Chondrocyte (in vitro differentiated cells): ENCODE measurements at places on chromosomes 12 and 14. TPM values are rescaled to one million over a fixed set of nuclear protein-coding genes. Genes with fewer than 3 reads are reported as not detected.

GRCh38 chr12:93336291-93336741, 41.4 kb upstream of the NUDT4 start:
- H3K27me3 ChIP-seq: no peaks in the 10 kb centered on the region
- H3K36me3 ChIP-seq: no peaks in the 10 kb centered on the region
- DNase-seq: no peak
- H3K4me3 ChIP-seq: no peak overlapping the region
- H3K4me1 ChIP-seq: peaks cover 20% of the 10 kb centered on the region

GRCh38 chr14:105147671-105148603, 20.6 kb downstream of the JAG2 start:
- peak; percentile 79 for DNase-seq
- no peaks in the 10 kb centered on the region for H3K4me1 ChIP-seq
- no peak overlapping the region for H3K27ac ChIP-seq
- H3K27me3 ChIP-seq: no peaks in the 10 kb centered on the region

GPR84 gene
- not detected in 3 replicates for total RNA-seq

- no peak for DNase-seq
- peaks cover 7% of the 10 kb centered on the region for H3K4me1 ChIP-seq
- no peak overlapping the region for H3K4me3 ChIP-seq
- H3K36me3 ChIP-seq: peaks cover 4% of the 10 kb centered on the region
- H3K27me3 ChIP-seq: peaks cover 4% of the 10 kb centered on the region
- no peak overlapping the region for H3K27ac ChIP-seq
Observed at GRCh38 chr14:58677996-58678395, 40.2 kb downstream of the DACT1 start.

DNA sequence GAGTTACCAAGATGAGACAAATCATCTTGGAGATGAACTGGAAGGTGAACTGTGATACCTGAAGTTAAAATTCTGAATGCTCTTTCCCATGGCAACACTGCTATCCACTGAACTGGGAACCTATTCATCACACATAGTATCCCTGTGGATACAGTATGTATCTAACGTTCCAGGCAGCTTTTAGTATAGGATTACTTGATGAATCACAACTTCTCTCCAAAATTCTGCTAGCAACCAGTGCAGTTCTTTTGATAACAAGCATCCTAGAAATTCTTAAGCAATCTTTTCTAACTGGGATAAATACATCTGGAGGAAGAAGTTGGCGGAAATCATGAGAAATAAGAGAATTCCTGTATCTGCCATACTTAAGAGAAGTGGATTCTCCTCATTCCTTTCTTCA, 66.4 kb downstream of the PAWR start:
- no peak for DNase-seq
- peak overlapping the region; percentile 58 for H3K27ac ChIP-seq
- peaks cover 11% of the 10 kb centered on the region for H3K36me3 ChIP-seq

HSPB8 gene
- total RNA-seq: 14.2 to 31.3 TPM (median 29.4 TPM) in 3 replicates

- H3K27me3 ChIP-seq: peaks cover 7% of the 10 kb centered on the region
- no peaks in the 10 kb centered on the region for H3K36me3 ChIP-seq
- no peak for DNase-seq
- no peaks in the 10 kb centered on the region for H3K4me1 ChIP-seq
Observed at GRCh38 chr14:59583755-59584154, 7.1 kb upstream of the CCDC175 start.

CFAP54 gene
- 0.15 to 1.1 TPM (median 0.44 TPM) in 3 replicates for total RNA-seq

DNA sequence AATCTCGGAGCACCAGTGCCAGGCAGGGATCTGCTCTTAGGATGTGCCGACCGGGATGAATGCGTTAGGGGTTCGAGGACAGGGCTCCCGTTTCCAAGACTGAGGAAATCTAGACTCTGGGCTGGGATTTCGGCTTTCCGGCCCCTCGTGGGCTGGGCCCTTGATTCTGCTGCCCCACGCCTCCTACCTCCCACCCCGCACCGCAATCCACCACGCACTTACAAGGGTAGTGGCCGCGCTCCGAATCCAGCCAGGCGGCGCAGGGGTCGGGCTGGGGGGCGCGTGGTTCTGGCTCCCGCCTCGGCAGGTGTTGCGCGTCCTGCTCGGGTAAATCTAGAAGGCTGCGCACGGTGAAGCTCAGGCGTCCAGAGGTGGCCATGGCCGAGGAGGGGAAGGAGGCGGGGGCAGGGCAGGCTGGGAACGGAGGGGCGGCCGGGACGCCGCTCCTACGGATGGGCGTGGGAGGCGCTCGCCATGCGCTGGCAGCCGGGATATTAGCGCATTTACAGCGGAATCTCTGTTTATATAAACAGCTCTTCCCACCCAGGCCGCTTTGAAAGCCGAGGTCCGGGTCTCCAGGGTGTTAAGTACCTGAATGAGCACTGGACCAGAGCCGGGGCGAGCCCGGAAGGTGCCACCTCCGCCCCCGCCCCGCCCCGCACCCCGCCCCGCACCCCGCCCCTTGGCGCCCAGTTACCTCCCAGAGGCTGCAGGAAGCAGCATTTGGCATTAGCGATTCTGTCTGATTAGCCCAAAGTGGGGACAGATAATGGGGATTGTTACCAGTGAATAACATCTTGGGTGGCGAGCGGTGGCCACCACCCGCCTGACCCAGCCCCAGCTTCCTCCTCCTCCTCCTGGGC, at the start of gene NKX2-8:
NKX2-8 (minus strand) TSS at position 604 of the 863 bp plus-strand sequence; CDS start at position 379, 225 bp downstream.
- peaks cover 9% of the 10 kb centered on the region for H3K4me1 ChIP-seq
- no peaks in the 10 kb centered on the region for H3K36me3 ChIP-seq
- no peak within 1 kb of the TSS for H3K27ac ChIP-seq
- no peak for DNase-seq

DNA sequence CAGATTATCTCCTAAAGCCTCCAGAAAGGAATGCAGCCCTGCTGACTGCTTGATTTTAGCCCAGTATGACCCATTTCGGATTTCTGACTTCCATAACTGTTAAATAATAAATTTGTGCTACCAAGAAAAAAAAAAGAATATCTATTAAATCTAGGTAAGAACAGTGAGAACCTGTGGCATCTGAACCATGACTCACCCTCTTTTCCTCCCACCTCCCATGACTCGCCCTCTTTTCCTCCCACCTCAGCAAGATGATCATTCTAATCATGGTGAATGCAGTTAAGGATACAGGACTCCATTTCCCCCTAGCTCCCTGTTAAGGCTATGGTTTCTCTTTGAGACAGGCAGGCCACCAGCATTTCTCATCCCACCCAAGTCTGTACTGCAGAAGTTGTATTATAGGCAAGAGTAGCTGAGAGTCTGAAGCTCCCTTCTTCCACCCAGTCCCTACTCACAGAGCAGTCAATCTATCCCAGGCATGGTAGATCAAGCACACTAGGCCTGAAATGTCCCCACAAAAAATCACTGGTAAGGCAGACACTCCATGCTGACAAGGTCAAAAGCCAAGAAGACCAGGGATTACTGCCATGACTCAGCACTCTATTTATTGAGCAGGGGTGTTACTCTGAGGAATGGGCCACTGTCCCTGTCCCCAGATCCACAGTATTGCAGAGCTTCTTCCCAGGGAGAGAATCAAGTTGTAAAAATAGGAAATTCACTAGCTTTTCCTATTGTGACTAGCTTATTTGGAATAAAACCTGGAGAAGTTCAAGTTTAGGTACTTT, 188.9 kb downstream of the ADAMTS20 start:
- H3K4me3 ChIP-seq: no peak overlapping the region
- H3K27ac ChIP-seq: no peak overlapping the region
- peaks cover 4% of the 10 kb centered on the region for H3K36me3 ChIP-seq
- H3K27me3 ChIP-seq: no peaks in the 10 kb centered on the region

SLC5A8 gene
- total RNA-seq: not detected in 3 replicates

GRCh38 chr12:62306569-62307530, 46.6 kb downstream of the USP15 start:
- DNase-seq: no peak
- no peak overlapping the region for H3K27ac ChIP-seq
- H3K36me3 ChIP-seq: peaks cover 18% of the 10 kb centered on the region
- H3K27me3 ChIP-seq: no peaks in the 10 kb centered on the region

APOLD1 gene
- 4.2 to 8.1 TPM (median 7.1 TPM) in 3 replicates for total RNA-seq

- H3K27me3 ChIP-seq: peaks cover 8% of the 10 kb centered on the region
- no peaks in the 10 kb centered on the region for H3K4me1 ChIP-seq
- no peak overlapping the region for H3K4me3 ChIP-seq
Observed at GRCh38 chr14:57508756-57509155, 15.1 kb upstream of the CCDC198 start.

GRCh38 chr12:16788506-16789203, 182.7 kb upstream of the LMO3 start:
- H3K27me3 ChIP-seq: no peaks in the 10 kb centered on the region
- H3K27ac ChIP-seq: no peak overlapping the region
- no peak overlapping the region for H3K4me3 ChIP-seq
- H3K36me3 ChIP-seq: no peaks in the 10 kb centered on the region

DNA sequence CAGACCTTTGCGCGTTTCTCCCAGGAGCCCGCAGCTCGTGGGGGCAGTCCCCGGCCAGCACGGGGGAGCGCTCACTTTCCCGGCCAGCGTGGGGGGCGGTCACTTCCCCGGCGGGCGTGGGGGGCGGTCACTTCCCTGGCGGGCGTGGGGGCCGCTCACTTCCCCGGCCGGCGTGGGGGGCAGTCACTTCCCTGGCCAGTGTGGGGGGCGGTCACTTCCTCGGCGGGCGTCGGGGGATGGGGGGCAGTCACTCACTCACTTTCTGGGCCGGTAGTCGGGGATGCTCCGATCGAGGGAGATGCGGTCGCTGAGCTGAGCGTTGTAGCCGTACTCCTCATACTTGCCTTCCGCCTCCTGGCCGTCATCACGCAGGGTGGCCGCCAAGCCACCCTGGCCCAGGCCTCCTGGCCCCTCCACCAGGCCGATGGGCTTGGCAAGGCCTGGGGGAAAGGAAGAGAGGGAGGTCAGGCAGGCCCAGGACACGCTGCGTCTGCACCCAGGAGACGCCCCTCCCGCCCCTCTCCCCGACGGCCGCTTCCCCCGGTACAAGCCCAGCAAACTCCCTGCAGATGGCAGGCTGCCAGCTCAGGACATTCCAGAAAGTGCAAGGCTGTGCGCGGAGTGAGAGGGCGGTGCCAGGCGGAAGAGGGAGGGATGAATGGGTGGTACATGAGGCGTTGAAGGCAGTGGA, 43.3 kb downstream of the GALNT9 start:
- no peak overlapping the region for H3K4me3 ChIP-seq
- no peaks in the 10 kb centered on the region for H3K36me3 ChIP-seq
- peak; percentile 93 for DNase-seq
- peaks cover 3% of the 10 kb centered on the region for H3K4me1 ChIP-seq
- peaks cover 14% of the 10 kb centered on the region for H3K27me3 ChIP-seq

FGD6 gene
- total RNA-seq: 8.6 to 9.6 TPM (median 9.0 TPM) in 3 replicates

- peaks cover 7% of the 10 kb centered on the region for H3K36me3 ChIP-seq
- no peak for DNase-seq
Observed at GRCh38 chr12:67818459-67818903, 169.9 kb downstream of the DYRK2 start.

ITGB7 gene
- 0.37 to 0.46 TPM in 2 of 3 replicates, not detected in the other for total RNA-seq

DNA sequence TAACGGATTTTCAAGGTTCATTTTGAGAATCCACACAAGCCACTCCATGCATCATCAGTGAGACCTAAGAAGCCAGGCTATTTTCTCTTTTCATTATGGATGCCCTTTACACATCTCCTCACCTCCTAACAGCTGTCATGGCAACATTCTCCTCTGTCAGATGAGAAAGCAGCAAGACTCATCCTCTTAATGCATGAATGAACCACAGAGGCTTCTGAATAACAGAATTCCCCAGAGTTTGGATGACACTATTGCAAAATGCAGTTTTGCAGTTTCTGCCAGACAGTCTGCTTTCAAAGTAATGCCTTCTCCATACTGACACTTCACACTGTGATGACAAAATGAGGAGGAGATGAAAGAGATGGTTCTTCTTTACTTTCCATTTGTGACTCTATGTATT, 286.7 kb upstream of the GRIP1 start:
- H3K27ac ChIP-seq: no peak overlapping the region
- no peak overlapping the region for H3K4me3 ChIP-seq
- H3K36me3 ChIP-seq: no peaks in the 10 kb centered on the region
- H3K4me1 ChIP-seq: peaks cover 26% of the 10 kb centered on the region

GRCh38 chr14:104315169-104315568, 176.8 kb downstream of the KIF26A start:
- peaks cover 3% of the 10 kb centered on the region for H3K36me3 ChIP-seq
- H3K27ac ChIP-seq: no peak overlapping the region
- H3K4me3 ChIP-seq: no peak overlapping the region
- no peak for DNase-seq
- H3K27me3 ChIP-seq: peaks cover 13% of the 10 kb centered on the region
- H3K4me1 ChIP-seq: no peaks in the 10 kb centered on the region

- peak overlapping the region; percentile 83 for H3K27ac ChIP-seq
- H3K27me3 ChIP-seq: no peaks in the 10 kb centered on the region
- no peaks in the 10 kb centered on the region for H3K36me3 ChIP-seq
- no peak for DNase-seq
Observed at GRCh38 chr14:21106176-21106497, 5.3 kb downstream of the TMEM253 start.

- no peaks in the 10 kb centered on the region for H3K27me3 ChIP-seq
- no peak overlapping the region for H3K4me3 ChIP-seq
- H3K27ac ChIP-seq: no peak overlapping the region
- H3K36me3 ChIP-seq: peaks cover 9% of the 10 kb centered on the region
- no peak for DNase-seq
Observed at GRCh38 chr12:56622535-56622934, 7.6 kb downstream of the BAZ2A start.

- no peak for DNase-seq
- no peaks in the 10 kb centered on the region for H3K4me1 ChIP-seq
- peaks cover 31% of the 10 kb centered on the region for H3K27me3 ChIP-seq
- H3K36me3 ChIP-seq: no peaks in the 10 kb centered on the region
Observed at GRCh38 chr14:88749139-88749538, 43.6 kb downstream of the EML5 start.

RASAL1 gene
- not detected in 3 replicates for total RNA-seq

DNA sequence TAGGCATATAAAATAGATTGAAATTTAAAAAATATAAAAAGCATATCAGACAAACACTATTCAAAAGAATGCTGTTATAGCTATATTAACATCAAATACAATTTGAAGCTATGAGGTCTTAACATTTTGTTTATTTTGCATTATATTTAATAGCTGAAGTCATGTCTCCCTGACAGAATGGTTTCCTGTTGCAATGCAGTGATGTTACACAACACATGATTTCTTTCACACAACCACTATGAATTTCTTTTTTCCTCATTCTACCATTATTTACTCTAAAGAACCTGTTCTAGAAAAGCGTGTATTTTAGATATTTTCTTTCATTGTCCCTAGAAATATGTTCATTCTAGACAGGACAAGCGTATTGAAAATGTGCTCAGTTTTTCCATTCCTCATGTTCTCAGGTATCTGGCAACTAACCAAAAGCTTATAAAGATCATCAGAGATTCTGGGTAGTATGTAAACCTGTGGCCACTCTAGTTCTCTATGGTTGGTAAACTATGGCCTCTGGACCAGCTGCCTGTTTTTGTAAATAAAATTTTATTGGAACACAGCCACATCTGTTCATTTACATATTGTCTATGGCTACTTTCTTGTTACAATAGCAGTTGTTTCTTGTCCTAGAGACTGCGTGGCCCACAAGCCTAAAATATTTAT, 183.8 kb downstream of the FOXA1 start:
- peaks cover 1% of the 10 kb centered on the region for H3K36me3 ChIP-seq
- DNase-seq: no peak

GRCh38 chr12:130194154-130194553, 31.9 kb downstream of the FZD10 start:
- no peaks in the 10 kb centered on the region for H3K4me1 ChIP-seq
- H3K27ac ChIP-seq: no peak overlapping the region
- peaks cover 15% of the 10 kb centered on the region for H3K27me3 ChIP-seq
- no peak for DNase-seq

DDN gene
- 0.10 to 0.74 TPM (median 0.72 TPM) in 3 replicates for total RNA-seq
